ENCODE measurements at places on chromosomes 1 and 21.

DNA sequence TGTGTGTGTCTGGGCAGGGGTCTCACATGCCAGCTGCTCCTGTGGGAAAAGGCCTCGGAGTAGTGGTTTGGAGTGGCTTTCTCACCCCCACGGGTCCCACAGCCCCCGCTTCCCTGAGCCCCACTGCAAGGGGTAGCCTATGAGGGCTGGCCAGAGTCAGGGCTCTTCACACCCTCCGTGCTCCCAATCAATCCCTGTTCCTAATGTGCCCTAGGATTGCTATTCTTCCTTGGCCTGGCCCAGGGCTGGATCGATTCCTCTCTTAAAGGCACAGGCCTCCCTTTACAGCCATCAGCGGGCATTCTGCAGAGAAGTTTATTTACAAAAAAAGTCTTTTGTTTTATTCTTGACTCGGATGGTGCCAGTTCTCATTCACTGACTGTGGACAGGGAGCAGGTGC, 19.3 kb upstream of the ACTL8 start:
- DNase-seq, result no peak

DNA sequence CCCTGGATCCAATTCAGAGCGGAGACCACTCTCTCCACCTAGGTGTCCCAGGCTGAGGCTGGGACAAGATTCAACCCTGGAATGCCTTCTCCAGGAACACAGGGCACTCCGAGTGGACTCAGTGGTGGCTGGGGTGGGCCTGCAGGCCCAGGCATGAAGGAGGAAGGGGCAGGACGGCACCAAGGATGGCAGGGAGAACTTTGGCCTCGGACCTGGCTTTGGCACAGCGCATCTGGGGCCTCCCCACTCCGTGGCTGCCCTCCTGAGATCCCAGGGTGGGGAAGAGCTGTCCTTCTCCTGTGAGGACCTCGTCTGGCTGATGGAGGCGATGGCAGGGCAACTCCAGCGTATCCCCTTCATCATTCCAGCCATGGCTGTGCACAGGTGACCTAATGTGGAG, 35.6 kb downstream of the DHCR24 start:
- peak; percentile 79 for DNase-seq

DNA sequence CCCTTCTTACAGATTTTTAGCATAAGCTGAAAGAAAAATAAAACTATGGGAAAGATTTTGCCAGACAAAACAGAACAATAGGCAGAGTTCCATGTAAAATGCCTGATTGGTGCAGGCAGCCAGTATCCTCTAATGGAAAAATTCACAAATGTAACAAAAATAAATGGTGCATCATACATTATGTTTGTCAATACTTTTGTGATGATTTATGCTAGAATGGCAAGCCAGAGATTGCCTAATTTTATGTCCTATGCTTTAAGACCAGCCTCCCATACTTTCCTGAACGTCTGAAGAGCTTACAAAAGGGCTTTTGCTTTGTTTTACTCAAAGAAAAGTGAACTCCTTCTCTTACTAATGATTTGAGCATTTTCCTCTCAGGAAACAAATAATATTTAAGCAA, 81.5 kb upstream of the KCNJ15 start:
- no peak for DNase-seq

GRCh38 chr1:203311368-203312301, 6.3 kb downstream of the BTG2 start:
- DNase-seq, result peak; percentile 62

- DNase-seq, result no peak
These were observed 1.5 kb upstream of the PRKAA2 start for GRCh38 chr1:56643661-56644060.

DNA sequence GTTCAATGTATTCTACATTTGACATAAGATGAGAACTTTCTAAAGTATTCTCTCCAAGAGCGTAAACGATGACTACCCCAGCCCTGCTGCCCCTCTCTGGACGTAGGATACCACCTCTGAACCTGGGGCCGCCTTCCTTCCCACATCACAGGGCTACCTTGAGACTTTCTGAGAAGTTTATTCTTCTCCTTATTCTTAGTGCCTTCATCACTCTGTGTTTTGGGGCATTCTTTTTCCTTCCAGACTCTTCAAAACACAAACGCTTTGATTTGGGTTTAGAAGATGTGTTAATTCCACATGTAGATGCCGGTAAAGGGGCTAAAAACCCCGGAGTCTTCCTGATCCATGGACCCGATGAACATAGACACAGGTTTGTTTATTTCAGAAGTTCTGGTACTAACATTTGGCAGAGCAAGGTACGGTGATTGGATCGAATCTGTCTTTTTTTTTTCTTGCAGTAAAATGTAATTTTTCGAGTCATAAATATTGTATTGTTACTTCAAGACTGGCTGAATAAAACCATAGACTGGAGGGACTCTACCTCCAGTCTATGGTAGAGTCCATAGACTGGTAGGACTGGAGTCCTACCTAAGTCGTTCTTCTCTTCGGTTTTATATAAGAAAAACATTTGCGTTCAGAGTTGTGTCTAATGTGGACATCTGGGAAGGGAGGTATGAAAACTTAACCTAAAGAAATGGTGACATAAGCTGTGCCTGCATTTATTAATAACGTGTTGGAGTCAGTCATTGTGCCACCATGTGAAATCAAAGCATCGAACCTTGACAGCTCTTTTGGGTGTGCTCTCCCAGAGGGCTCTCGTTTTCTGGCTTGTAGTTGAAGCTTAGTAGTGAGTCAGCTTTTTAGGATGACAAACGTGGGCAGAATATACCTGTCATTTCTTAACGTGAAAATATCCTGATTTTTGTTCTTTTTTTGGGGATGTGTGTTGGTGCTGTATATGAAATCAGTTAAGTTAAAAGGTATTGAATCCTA, 1.2 kb downstream of the MAN1A2 start:
- DNase-seq, result no peak

GRCh38 chr1:18546026-18546425, 65.3 kb downstream of the KLHDC7A start:
- no peak for DNase-seq

DNA sequence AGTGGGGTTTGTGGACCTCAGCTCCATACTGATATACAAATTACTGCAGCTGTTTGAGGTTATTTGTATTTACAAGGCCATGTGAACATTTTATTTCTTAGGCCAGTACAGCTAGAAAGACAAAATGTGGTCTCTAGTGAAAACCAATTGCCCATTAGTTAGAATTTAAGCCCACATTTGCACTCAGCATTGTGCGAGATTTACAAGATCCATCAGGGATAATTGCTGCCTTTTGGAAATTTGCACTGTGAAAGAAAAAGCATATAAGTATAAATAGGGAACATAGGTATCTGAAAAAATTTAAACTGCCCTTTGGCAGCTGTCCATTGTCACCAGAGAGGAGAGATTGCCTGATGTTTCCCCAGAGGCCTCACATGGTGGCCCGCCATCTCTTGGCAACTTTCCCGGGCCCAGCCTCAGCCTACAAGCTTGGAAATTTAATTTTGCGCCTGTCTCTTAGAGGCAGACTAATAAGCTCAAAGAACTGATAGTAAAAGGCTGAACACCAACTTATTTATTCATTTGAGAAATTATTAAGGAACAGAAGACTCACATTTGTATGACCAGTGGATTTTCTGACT, 120.7 kb downstream of the MAP3K21 start:
- no peak for DNase-seq

- no peak for DNase-seq
These were observed 43.1 kb downstream of the CD55 start for GRCh38 chr1:207364614-207365013.

DNA sequence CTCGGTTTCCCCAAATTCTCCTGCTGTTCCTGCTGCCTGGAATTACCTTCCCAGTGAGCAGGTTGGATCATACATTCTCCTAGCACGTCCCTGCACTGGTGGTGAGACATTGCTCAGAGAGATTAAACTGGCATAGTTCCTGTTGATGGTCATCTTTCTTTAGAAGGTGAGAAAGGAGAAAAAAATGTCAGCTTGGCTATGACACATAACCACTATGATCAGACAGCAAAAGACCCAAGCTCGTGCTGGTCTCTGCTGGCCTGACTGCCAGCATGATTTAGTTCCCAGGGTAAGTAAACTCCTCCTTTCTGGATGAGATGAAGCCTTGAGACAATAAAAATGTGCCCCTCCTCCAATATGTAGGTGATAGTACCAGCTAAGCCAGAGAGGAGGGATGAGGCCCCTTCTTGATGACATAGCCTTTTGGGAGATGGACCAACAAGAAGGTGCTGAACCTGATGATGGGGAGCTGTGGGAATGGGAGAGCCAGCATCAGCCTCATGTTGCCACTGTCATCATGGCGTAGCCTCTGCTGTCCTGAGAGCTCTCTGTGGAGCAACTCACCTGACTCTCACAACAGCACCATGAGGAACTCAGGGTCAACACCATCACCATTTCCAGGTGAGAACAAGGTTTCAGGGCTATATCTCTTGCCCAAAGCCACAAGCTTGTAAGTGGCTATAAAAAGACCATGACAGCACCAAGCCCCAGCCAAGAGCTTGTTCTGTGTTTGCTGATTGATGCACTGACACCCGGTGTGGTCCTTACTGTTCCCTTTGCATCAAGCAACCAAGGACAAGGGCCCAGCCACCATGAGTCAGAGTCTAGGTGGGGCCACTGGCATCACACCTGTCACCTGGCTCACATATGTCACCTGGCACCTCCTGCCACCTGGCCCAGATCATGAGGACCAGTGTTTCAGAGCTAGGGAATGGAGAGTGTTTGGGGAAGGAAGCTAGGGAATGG, 200.0 kb downstream of the MATN1 start:
- DNase-seq, result peak; percentile 45

GRCh38 chr1:214438530-214438929, 112.9 kb downstream of the PTPN14 start:
- no peak for DNase-seq

GRCh38 chr1:91549041-91549735, 48.5 kb downstream of the CDC7 start:
- no peak for DNase-seq

DNA sequence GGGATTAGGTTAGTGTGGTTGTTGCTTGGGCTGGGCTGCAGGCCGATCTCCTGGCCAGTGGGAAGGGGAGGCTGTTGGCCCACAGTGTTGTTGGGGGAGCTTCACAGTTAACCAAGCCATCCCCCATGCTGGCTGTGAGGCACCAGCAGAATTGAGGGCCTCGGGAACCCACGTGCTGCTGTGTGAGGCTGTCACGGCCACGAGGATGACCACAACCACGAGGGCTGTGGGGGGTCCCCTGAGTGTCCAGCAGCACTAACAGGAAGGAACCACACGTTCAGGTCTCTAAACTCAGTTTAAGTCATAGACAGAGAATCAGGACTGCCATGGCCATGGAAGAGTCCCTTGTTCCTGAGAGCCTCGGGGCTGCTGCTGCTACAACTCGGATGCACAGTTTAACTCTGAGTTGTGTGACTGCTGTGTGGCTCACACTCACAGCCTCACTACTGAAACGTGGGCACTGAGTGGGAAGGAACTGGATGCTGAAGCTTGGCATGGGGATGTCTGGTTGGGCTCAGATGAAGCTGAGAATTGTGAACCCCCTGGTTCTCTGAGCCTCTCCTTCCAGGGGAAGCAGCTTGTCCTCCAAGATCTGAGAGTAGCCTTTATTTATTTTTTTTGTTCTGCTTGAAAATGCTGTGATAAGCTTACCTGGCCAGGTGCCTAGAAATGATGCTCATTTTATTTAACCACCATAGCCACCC, 4.8 kb upstream of the MMEL1 start:
- DNase-seq, result peak; percentile 60

- DNase-seq, result no peak
These were observed 54.9 kb upstream of the BACE2 start for GRCh38 chr21:41112740-41113692.

GRCh38 chr1:31348449-31348848, 24.4 kb downstream of the FABP3 start:
- no peak for DNase-seq

- DNase-seq, result peak; percentile 91
These were observed 92.5 kb downstream of the DHRS3 start for GRCh38 chr1:12525311-12526181.

- DNase-seq, result no peak
These were observed 741 bp downstream of the RGS2 start for GRCh38 chr1:192809307-192810252.

- no peak for DNase-seq
These were observed 25.4 kb downstream of the CFAP57 start for GRCh38 chr1:43197343-43198127.

- no peak for DNase-seq
These were observed 648.1 kb downstream of the USP25 start for GRCh38 chr21:16377857-16378256.

DNA sequence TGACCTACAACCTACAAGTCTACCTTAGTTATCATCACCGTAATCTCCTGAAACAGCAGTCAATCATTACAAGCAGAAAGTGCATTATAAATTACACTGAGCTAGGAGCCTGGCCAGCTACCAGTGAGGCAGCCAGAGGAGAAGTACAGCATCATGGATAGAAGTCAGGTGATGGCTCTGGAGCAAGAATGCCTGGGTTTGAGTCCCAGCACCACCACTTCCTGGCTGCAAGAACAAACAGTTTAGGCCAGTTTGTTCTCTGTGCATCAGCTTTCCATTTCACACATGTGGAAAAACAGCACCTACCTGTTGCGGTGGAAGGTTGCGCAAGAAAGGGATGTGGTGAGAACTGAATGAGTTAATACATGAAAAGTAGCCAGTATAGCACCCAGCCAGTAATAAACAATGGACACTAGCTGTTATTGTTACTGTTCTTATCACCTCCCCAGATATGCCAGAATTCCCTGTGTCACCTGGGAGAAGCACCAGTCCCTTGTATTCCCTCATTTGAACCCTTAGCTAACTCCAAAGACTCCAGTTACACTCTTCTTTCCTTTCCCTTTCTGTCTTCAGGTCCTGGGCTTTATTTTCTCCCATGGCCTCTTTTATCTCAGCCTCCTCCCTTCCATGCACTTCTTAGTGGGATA, 9.0 kb downstream of the CREG1 start:
- no peak for DNase-seq

DNA sequence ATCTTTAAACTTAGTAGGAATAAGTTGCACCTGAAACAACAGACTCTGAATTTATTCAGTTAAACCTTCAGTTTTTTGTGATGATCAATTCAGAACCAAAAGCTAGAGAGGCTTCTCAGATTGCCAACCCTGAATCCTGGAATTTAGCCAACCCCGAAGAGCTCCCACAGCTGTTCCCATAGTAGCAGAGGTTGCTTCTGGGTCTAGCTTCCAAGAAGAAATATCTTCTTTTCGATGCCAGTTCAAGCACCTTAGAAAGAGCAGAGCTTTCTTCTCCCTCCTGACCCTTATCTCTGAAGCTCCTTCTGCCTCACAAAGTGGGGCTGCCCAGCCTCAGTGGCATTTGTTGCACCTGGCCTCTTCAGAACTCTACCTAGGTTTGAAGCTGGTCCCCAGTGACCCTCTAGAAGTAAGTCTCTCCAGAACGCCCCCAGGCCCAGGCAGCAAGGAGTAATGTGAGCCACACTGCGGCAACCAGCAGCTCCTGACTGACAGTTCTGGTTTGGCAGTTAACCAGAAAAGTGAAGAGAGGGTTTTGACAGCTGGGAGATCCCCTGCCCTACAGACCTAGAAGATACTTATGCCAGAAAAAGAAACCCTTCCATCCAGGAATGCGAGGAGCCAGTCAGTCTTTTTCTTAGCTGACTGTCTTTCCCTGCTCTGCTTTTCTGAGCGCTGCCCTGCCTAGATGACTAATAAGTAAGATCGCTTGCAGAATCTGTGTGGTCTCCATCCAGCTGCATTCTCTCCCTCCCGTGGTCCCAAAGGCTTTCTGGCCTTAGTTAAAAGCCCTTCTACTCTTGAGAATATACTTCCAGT, 165.9 kb downstream of the ADGRL4 start:
- no peak for DNase-seq

Measured in mesenteric fat pad (tissue), 1 donor.